ENCODE measurements at places on chromosomes 6 and 20.

DNA sequence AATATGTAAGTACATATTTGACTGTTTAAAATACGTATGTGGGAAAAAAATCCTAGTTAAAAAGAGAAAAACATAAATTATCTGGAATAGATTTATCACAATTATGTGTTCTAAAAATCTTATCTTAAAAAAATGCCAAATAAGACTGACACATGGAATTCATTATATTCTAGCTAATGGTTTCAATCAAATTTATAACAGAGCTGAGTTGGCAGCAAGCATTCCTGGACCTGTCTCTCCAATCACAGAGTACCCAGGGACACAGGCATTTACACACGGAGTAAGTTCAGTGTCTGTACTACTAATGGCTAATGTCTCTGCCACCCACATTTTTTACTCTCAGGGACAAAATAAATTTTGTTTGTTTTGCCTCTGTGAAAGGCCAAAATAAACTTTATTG lies 122.3 kb downstream of the RPS12 start:
- no peak for DNase-seq

GRCh38 chr6:143807103-143807772 lies 35.9 kb upstream of the LTV1 start:
- no peak for DNase-seq

DNA sequence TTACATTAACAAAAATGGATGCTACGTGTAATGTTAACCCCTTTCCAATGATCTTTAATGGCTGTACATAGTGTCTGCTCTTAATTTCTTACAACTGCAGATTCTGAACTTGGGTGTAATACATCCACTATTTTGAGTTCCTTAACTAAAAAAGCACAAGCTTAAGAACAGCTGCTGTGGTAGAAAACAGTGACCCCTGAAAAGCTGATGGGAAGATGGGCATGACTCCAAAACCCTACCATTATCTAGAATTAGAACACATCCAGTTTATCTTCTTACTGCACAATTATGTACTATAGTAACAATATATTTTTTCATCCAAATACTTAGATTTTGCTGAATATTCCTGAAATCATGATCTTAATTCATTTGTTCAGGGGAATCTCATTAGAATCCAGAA lies 49.3 kb downstream of the LYRM4 start:
- DNase-seq: no peak

DNA sequence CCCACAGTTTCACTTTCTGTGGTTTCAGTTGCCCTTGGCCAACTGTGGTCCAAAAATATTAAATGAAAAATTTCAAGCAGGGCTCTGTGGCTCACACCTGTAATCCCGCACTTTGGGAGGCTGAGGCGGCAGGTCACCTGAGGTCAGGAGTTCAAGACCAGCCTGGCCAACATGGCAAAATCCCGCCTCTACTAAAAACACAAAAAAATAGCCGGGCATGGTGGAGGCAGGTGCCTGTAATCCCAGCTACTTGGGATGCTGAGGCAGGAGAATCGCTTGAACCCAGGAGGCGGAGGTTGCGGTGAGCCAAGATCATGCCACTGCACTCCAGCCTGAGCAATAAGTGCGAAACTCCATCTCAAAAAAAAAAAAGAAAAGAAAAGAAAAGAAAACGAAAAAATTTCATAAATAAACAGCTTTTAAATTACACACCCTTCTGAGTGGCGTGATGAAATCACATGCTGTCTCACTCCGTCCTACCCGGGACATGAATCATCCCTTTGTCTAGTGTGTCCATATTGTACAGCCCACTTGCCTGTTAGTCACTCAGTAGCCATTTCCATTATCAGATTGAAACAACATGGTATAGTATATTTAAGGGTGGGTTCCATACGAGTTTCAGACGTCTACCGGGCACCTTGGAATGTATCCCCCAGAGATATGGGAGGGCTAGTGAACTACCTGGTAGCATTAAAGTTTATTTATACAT lies 11.7 kb downstream of the PTPRK start:
- no peak for DNase-seq

GRCh38 chr6:131400054-131400778 lies 172.8 kb upstream of the ARG1 start:
- DNase-seq: no peak

GRCh38 chr20:24588047-24588635 lies 118.7 kb downstream of the SYNDIG1 start:
- DNase-seq: no peak

GRCh38 chr6:139473231-139473701 lies 98.8 kb upstream of the CITED2 start:
- peak; percentile 37 for DNase-seq

DNA sequence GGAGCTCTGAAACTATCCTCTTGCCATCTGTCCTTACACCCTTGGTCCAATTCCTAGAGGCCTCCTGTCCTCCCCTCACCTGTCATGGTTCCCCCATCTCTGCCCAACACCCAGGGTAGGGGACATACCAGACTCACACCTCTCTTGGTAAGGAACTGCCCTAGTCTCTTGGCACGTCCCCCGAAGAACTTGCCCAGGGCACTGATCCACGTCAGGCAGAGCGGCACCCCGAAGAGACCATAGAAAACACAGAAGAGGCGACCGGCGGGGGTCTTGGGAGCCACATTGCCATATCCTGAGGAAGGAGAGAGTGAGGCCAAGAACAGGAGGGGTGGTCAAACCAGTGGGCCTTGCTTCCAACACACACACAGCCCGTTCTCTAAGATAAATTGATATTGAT lies 34.8 kb downstream of the KCNK5 start:
- DNase-seq: no peak

DNA sequence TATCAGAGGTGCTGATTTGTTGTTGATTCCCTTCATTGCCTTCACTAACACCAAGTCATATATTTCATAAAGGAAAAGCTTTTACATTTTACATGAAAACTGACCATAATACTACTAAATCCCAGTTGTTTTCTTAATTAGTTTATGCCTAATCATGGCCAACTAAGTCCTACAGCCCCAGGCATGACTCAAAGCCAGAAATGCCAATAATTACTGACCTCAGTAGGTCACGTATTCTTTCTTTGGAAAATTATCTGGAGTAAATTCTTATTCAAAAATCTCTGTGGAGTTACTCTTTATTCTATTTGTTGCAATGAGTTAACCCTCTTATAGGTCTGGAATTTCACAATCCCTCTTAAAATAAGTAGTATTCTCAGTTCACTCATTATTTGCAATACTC lies 13.5 kb upstream of the MYB start:
- no peak for DNase-seq

DNA sequence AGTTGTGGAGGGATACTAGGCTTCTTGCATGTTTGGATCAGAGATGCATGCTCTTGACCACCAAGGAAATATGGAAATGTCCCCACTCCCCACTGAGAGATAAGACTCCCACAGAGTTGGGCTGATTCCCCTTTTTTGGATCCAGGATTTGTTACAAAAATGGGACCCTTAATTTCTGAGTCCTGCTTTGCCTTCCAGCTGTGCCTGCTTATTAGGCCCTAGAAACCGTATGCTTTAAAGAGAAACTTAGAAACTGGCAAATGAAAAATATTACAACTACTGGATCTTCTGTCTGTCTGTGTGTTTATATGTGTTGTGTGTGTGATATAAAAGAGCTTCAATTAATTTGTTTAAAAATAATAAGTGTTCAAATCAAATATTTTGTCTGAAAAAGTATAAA lies 817.6 kb upstream of the CITED2 start:
- no peak for DNase-seq

- no peak for DNase-seq
Observed at GRCh38 chr6:17419189-17419575, 25.8 kb downstream of the CAP2 start.

- no peak for DNase-seq
Observed at GRCh38 chr6:87264481-87264880, 57.9 kb upstream of the SMIM8 start.

GRCh38 chr20:52593654-52594053 lies 378.5 kb upstream of the TSHZ2 start:
- DNase-seq: no peak

- no peak for DNase-seq
Observed at GRCh38 chr20:41902346-41902745, 284.2 kb upstream of the CHD6 start.

DNA sequence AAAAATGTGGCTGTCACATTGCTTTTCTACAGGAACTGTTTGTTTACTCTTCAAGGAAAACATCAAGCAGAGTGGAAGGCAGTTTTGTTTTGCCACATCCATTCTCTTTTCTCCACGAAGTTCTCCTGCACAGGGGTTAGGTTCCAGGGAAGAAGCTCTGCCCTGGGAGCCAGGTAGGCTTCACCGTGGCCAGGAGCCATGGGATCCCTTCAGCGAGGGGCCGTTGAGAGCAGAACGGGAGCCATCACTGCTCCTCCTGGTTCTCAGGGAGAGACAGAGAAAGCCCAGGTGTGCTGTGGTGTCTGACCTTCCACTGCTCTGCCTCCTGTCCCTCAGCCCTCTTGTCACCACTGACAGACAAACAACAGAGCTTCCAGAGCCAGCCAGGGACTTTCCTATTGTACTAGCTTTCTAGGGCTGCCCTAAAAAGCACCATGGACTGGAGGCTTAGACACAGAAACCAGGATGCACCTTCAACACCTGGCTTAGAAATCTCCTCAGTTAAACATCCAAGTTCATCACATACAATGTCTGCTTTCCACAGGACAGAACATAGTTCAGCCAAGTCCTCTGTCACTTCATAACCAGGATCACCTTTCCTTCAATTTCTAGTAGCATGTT lies 75.6 kb upstream of the SLC22A23 start:
- no peak for DNase-seq

DNA sequence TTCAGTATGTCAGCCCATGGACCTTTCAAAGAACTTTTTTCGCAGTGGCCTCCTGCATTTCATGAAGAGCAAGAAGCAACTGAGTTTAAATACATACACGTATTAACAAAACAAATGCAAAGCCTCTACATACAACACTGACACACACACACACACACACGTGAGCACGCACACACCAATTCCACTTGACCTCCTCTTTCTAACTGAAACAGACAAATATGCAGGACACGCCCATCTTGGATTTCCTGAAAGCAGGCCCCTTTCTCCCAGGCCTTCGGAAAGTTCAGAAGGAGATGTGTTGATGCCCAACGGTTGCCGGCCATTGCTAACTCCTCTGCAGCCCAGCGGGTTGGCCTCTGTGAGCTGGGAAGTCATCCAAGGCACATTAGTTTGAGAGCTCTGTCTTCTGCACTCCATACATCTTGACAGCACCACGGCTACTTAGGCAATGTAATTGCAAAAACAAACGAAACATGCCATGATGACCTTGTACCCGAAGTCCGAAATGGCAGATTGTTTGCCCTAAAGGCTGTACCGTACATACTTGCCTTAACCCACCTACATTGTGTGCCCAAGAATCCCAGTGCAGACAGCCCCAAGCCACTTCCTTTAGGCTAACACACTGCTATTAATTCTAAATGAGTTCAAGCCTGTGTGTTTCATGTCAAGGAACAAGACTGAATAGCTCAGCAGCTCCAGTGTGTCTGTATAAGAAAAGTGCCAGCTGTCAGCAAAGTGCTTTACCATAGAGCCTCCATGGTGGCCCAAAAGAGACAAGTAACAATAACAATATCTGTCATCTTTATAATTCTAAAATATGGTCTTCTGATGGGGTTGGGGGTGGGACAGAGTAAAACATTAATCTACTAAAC lies 138.8 kb upstream of the RNF217 start:
- peak; percentile 17 for DNase-seq

DNA sequence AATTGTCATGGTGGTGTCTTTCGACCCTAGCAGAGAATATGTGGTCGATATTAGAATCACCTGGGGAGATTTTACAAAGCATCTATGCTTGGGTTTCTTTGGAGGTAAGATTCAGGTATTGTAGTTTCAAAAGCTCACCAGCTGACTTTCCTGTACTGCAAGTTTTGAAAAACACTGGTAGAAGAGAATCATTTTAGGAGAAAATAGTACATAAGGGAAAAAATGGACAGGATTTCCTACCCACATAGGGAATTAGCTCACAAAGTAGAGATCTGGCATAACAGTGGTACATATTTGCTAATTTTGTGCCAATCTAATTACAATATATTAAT lies 27.4 kb upstream of the ABT1 start:
- no peak for DNase-seq

GRCh38 chr20:58638467-58639181 lies 12.5 kb upstream of the STX16 start:
- no peak for DNase-seq

GRCh38 chr6:25050356-25050755 lies 114.6 kb upstream of the RIPOR2 start:
- peak; percentile 30 for DNase-seq

GRCh38 chr6:107822176-107823046 lies 1.7 kb downstream of the SCML4 start:
- DNase-seq: no peak

GRCh38 chr20:5848711-5849505 lies 98.7 kb downstream of the SHLD1 start:
- no peak for DNase-seq

GRCh38 chr6:144710207-144710606 lies 425.1 kb downstream of the UTRN start:
- DNase-seq: no peak

DNA sequence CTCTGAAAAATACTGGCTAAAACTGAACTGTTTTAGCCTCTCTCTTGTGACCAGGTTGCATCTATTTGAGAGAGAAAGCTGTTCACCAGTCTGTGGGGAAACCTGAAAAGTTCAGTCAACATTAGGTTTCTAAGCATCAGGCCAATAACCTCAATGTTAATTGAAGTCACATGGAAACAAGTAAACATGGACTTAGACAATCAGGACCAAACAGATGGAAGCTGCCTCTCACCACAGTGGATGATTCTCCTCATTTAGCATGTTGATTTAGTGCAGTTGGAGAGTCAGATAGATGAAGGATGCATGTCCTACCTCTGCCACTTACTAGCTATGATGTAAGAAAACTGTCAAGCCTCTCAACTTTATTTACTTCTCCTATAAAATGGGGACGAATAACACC lies 18.2 kb downstream of the SCGN start:
- no peak for DNase-seq

Measured in NCI-H2227 treated with DMSO at 0.1 percent for 48 hours (cell line).